Activated naive CD4-positive, alpha-beta T cell treated with anti-CD3 and anti-CD28 coated beads, Interleukin-2, amount 50 U/mL, for 16 hours (primary cell): ENCODE measurements at places on chromosomes 1 and 21.
A peak's percentile ranks its signal among the peaks of the same experiment; 100 is the strongest.

GRCh38 chr21:46229133-46229922 is 754 bp upstream of the LSS start:
- peak; percentile 55 for DNase-seq

DNA sequence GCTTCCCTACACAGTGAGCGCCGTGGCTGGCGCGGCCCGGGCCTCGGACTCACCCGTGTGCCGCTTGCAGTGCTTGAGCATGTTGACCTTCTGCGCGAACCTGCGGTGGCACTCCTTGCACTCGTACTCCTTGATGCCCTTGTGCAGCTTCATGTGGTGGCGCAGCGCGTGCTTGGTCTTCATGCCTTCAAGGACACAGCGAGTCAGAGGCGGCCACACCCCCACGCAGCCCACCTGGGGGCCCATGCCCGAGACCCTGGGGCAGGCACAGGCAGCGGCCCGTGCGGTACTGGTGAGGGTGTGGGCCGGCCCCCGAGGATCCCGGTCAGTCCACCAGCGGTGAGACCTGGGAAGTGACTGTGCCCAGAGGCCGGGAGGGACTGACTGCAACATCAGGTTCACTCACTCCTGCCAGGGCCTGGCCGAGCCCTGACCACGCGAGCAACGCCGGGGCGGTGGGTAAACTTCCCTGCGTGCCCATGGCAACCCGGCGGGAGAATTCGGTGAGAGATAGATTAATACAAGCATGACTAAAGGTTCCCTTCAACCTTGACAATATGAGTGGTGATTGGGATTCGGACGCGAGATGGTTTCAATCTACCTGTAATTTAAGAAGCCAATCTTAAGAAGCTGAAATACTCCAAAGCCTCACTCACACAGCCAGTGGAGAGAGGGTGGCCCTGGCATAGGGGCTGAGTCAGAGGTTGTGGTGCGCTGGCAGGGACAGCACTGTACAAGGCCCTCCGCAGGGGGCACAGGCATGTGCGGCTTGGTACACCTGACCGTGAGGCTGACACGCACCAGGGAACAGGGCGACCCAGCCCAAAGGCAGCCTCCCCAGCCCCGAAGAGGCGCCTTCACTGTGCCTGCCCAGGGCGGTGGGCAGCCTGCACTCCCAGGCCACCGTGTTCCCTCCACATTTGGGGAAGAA is 49.1 kb upstream of the RIPK4 start:
- DNase-seq: no peak

DNA sequence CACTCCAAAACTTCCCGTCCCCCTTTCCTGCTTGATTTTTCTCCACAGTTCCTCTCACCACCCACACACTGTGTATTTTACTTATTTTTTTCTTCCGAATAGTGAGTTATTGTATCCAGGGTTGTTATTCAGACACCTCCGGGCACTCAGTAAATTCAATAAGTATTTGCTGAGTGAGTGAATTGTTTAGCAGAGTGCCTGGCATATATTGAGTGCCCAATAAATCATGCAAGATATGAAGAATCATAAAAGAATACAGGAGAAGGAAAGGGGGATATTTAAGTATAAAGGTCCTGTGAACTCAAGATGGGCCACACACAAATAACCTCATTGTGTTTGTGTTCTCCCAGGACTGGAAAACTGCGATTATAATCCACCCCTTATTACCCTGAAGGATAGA is 139.9 kb downstream of the GALNT2 start:
- DNase-seq: no peak

- no peak for DNase-seq
Measured at GRCh38 chr1:178634445-178634844, 90.6 kb upstream of the RALGPS2 start.

DNA sequence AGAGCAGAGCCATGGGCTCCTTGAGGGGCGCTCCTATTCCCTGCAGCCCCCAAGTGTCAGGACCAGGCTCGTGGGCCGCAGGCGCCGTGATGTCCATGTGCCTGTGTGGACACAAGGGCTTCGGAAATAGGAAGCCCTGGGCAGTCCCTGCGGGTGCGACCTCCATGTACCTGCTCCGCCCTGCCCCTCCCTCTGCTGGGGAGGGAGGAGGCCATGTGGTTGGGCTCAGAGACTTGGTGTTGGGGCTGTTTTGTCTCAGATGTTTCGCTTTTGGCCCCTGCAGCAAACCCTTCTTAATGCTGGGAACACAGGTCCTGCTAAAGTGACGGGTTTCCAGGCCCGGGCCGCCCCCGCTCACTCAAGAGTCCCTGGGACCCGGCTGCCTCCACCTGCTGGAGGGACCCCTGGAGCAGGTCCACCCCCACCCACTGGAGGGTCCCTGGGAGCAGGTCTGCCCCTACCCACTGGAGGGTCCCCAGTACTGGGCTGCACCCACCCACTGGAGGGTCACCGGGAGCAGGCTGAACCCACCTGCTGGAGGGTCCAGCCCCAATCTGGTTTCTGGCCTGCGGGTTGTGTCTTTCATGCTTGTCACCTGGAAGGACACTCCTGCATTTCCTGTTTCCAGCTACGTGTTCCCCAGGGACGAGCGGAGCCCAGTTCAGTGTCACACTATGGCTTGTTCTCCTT is 156.5 kb downstream of the PEX14 start:
- DNase-seq: peak; percentile 7

GRCh38 chr1:67771749-67772148 is 61.5 kb downstream of the GNG12 start:
- no peak for DNase-seq

- no peak for DNase-seq
Measured at GRCh38 chr1:70896224-70896623, 151.4 kb downstream of the PTGER3 start.

- DNase-seq: no peak
Measured at GRCh38 chr1:6871300-6871972, 86.2 kb downstream of the CAMTA1 start.

- no peak for DNase-seq
Measured at GRCh38 chr1:204262506-204263253, 48.9 kb upstream of the GOLT1A start.

DNA sequence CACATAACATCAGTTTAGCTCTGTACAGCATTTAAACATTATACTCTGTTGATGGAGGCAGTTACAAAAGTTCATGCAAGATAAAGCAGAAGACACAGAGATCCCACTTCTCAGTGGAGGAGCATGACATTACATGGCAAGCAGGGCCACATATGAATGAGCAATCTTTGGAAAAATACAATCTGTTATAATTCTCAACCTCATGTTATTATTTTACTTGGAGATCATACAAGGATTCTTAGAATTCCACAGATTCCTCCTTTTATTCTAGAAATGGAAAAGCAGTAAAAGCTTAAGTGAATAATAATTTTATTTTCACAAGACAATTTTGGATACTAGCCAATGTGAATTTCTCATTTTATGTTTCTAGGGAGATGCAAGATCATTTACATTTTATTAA is 66.6 kb downstream of the IFI44 start:
- no peak for DNase-seq

DNA sequence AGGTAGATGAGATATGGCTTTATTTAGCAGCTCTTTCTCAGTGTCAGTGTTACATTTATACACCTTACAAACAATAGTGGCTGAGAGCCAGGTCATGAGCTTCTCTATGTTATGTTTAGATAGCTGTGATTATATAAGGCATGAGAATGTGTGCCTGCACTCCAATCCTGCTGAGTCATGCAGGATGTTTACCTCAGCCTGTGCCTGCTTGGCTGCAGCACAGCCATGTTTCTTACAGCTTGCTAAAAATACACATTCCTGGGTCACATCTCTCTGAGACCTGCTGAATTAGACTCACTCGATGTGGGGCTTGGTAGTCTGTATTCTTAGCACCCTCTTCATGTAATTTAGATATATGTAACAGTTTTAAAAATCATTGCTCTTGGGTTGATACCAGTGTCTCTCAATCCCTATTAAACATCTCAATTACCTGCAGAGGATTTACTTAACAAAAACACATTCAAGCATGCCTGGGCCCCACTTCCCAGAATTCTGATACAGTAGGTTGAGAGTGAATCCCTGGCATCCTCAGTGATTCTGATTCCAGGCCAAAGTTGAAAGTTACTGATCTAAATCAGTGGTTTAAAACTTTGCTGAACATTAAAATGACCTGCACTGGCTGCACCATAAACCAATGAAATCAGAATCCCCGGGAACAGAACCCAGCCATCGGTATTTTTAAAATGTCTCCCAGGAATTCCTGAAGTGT is 107.5 kb downstream of the GDAP2 start:
- no peak for DNase-seq

DNA sequence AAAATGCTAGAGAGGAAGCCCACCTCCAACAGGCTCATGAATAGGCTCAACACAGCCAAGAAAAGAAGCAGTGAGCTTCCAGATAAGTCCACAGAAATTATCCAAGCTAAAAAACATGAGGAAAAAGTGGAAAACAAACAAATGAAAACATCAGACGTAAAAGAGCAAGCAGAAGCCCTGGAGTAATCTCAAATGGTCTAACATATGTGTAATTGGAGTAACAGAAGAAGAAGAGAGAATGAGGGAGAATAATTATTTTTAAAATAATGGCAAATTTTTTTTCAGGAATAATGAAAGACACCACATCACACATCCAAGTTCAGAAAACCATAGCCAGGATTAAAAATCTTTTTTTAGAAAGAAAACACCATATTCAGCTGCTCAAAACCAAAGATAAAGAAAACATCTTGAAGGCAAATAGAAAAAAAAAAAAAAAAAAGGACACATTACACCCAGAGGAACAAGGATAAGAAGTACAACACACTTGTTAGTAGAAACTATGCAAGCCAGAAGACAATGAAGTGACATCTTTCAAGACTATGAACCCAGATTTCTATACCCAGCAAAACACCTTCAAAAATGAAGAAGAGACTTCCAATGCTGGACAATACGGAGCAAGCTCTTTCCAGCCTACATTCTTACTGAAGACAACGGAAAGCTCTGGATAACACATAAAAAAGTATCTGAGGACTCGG is 10.6 kb upstream of the SUMO3 start:
- no peak for DNase-seq

DNA sequence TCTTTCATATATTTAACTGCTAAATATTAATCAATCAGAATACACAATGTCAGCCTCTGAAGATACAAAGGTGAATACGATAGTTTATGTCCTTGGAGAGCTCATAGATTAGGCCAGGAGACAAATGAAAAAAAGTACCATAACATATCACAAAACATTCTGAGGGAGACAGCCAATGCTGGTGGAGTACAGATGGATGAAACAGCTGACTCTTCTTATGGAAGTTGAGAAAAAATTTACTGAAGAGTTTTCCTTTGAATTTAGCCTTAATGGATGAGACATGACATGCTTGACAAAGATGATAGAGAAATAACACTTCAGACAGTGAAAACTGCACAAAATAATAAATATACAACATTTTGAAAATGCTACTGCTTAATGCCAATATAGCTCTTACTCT is 193.5 kb downstream of the PDE4B start:
- no peak for DNase-seq

DNA sequence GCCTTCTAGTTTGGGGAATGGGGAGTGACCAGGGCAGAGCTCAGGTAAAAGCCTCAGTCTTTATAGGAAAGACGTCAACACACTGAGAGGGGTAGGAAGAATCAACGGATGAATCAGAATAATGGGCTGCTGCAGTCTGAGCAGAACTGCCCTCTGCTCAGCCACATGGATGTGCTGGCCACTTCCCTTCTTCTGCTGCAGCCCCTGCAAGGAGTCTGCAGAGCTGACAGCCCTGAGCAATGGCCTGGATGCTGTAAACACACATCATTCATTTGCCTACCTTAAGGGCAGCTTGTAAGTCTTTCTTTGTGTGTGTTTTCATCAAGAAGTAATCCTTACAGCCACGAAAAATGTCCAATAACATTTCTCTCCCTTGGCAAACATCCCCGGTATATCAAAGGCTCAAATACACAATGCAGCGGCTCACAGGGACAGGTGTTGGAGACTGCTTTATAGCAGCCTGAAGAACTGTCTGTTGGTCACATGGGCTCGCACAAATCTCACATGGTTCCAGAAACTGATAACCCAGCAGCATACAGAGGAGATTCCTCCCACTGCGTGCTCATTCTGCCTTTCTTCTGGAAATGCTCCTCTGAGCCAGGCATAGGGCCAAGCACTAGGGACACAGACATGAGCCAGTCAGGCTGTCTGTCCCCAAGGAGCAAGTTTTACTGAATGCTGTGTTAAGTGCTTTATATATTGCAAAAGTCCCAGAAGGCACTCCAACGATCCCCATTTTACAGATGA is 110.1 kb downstream of the HMGB4 start:
- no peak for DNase-seq

DNA sequence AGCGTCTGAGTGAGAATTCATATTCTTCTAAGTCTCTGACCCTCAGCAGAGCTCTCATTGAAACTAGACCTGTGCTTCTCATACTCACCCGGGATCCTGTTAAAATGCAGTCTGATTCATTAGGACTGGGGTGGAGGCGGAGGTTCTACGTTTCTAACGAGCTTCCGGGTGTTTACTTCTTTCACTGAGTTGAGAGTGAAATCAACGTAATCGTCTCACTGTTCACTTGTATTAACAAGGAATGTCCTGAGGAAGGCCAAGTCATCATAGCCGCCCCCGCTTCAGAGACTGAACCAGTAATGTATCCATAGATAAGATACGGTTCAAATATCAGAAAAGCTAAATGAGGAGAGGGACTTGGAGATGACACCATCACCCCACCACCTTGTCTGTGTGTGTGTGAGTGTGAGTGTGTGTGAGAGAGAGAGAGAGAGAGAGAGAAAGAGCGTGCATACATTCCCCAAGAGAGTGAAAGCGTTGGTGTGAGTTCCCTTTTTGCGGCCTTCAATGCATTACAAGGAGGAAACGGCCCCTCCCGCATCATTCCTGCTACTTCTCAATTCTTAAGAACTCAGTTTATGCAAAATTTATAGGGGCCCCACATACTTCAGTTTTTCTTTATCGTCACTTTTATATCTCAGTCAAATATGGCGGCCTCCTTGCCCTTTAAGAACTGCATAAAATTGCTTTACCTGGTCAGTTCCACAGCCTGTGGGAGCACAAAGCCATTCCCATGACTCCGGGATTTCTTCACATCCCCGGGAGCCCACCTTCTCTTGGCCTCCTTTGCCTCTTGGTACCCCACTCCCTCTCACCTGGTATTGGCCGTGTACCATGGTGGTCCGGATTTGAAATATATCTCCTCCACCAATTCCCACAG is 19.8 kb downstream of the KMO start:
- DNase-seq: peak; percentile 29

GRCh38 chr1:222927031-222927430 is 112.2 kb downstream of the DISP1 start:
- DNase-seq: no peak

DNA sequence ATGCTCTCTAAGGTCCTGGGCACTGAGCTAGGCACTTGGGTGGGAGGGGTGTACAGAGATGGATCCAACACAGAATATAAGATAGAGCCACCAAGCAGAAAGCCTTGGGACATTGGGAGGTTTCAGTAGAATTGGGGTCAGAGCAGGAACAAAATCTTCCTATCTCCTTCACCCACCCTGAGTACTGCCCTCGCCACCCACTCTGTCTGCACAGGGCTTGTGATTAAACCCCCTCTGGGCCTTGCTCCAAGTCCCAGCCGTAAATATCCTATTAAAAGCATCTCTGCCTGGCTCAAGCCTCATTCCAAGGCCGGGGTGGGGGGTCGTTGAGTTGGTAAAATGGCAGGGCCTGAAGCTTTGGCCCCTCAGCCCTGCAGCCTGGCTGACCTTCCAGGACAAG is 166.7 kb downstream of the GRIK3 start:
- DNase-seq: no peak
